ENCODE measurements at places on chromosomes 4 and X.

DNA sequence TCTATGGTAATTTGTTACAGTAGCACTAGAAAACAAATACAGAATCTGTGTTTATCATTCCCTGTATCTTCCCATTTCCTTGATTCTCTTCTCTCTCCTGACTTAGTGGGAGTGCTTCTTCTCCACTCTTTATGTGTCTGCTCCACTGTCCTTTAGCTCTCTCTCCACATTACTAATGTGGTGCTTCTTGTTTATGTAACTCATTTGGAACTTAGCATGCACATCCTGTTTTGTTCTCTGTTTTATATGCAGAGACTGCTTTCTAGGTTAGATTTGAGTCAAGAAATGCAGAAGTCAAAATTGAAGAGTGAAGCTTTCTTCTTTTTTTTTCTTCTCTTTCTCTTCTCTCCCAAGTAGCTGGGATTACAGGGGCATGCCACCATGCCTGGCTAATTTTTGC, 25.9 kb downstream of the ADH1A start:
- DNase-seq = no peak

DNA sequence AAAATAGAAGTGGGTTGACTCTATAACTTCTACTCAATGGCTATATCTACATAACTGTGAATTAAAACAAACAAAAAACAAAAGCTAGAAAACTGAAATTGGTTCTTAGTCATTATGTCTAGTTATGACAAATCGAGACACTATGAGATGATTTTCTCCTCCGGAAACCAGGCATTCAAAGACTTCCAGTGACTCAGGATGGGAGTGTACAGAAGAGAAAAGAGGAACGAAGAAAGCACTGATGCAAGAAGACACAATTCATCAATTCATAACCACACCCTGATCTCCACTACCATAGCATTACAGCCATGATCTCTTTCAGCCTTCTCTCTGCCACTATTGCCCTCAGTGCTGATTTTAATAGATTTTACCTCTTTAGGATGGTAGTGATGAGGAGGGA, 253.6 kb downstream of the CBLL2 start:
- no peak for DNase-seq

GRCh38 chrX:70096052-70096451, 33.8 kb downstream of the OTUD6A start:
- no peak for DNase-seq

DNA sequence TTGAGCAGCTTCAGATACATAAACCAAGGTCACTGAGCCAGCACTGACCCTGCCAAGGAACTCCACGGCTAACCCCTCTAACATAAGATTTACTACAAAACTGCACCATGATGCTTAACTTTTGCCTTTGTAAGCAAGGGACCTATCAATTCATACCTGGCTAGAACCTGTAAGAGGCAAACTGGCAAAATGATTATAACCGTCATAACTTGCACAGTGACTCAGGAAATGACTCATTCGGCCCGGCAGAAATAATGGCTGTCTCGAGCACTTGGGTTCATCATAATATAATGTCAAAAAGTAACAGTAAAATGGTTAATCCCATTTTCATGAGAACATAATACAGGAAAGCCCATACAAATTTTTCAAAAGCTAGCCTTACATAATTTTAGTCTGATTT, 17.2 kb downstream of the RASGEF1B start:
- DNase-seq = no peak

GRCh38 chr4:186079694-186080093, 10.7 kb downstream of the TLR3 start:
- no peak for DNase-seq

- DNase-seq = peak; percentile 32
These were observed 125.1 kb downstream of the RAPGEF2 start for GRCh38 chr4:159227984-159228383.

DNA sequence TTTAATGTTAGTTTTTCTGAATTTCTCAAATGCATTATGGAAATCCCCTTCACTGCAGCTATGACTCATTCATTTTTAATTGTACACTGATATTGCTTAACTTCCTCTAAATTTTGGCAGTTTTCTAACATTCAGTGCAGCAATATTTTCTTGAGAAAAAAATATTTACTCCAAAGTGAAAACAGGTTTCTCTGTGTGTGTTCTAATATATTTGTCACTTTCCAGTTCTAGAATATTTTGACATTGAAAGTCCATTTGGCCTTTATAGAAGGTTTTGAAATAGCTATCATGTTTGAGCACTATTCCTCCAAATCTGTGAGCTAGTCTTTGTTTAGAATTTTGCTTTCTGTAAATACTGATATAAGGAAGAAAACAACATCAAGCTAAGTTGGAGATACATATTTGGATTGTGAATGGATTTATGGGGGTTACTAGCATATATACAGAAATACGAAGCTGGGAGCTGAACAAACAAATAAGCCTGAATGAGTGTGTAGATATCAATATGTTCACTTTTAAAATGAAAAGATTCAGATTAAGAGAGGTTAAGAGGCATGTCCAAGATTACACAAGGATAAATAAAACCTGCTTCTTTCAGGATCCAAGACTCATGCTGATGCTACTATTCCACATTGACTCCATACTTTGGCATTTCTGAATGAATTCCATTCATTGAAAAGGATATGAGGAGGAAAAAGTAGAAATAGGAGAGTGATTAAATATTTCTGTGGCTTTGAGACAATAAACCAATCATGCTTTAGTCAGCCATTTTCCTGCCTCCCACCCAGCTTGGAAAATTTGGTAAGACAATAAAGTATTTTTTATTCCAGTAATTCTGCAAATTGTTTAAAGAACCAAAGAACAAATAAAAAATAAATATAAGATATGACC, 57.3 kb upstream of the SLIT2 start:
- peak; percentile 65 for DNase-seq

DNA sequence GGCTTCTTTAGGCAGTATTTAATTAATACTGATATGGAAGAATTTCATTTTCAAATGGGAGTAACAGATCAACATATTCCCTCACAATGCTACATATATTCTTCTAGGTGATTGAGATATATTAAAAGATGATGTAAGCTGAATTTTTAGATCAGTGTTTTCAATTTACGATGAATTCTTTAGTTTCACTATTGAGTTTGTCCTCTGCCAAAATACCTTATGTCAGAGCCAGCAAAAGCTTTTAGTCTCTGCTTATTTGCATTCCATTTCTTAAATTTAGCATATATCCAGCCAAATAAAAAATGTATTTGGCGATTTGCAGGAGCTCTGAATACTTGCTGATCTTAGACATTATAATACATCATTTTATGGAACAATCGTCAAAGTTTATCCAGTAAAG, 144.3 kb downstream of the MOSPD2 start:
- DNase-seq = no peak

DNA sequence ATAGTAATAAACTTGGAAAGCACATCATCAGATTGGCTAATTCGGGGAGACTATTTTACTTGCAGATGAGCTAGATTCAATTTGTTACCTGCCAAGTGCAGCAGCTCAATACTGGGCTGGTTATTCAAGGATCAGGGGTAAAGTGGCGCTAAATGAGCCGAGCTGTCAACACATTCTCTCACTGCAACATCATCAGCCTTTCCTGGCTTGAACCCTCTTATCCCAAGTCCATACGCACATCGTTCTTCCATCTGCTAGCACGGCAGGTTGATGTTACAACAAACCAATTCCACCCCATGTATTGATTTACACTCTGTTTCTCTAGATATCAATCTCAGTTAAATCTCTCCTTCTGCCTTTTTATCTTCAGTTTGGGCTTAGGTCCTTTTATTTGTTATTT, 2101.5 kb upstream of the AGA start:
- no peak for DNase-seq

- no peak for DNase-seq
These were observed 66.3 kb downstream of the CRMP1 start for GRCh38 chr4:5826437-5827107.

- no peak for DNase-seq
These were observed at the start of gene NWD2 for GRCh38 chr4:37244583-37245390. Gene NWD2, plus strand, starts transcription at chr4:37244743. Its CDS starts 325 bp downstream, at chr4:37245068.

DNA sequence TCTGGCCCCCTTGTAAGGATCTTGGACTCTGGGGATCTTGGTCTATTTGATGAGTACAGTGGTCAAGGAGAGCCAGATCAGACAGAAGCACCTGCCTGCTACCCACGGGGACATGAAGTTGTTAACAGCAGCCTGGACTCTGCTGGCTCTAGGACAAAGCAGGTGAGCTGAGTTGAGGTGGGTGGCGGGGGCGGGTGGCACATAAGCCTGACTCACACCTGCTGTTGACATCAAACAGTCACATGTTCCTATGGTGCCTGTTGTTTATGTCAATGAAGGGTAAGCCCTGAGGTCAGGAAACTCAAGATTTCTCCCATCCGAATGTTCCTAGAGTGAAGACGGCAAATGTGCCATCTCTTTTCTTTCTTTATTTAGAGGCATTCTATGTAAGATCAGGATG, 50.1 kb upstream of the CLNK start:
- no peak for DNase-seq

DNA sequence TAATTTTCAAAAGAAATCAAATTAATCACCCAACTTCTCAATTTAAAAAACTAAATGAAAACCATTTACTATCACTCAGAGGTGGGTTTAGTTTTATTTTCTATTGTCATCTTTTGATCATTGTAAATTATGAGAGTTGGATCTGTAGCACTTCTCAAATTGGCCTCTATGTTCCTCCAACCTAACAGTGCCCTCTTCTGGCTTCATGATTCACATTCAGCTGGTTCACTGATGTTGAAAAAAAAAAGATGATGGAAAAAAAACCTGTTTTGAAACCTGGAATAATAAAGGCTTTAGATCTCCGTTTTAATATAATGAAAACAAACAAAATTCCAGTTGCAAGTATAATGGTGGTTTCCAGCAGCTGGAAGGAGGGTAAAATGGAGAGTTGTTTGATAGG, 2.4 kb upstream of the NBDY start:
- no peak for DNase-seq

DNA sequence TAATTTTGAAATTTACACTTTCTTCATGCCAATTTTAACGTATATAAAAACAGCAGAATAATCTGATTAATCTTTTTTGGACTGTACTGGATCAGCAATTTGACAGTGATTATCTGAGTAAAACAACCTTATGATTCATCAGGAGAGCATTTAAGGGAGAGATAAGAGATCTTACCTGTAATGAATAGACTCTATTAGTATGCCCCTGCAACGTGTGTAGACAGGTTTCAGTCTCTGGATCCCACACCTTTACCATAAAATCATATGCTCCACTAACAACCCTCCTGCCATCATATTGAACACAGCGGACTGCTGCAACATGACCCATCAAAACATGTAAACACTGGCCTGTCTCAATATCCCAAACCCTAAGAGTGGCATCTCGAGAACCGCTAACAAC, 210.1 kb downstream of the FBXW7 start:
- no peak for DNase-seq

DNA sequence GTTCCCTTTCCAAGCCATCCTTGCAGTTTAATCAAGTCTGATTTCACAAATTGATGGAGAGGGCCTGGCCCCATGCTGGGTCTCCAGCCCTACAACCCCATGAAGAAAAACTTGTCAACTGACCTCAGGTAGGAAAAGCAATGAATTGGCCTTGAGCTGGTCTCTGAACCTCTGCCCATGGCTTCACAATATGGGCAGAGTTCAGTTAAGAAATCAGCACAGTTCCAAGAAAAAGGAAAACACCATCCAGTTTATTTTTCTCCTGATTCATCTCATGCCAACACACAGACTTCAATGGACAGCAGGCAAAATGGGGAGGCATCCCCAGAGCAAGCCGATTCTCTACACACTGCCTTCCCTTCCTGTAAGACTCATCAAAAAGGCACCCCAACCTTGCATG, 3.3 kb downstream of the RIPPLY1 start:
- no peak for DNase-seq

DNA sequence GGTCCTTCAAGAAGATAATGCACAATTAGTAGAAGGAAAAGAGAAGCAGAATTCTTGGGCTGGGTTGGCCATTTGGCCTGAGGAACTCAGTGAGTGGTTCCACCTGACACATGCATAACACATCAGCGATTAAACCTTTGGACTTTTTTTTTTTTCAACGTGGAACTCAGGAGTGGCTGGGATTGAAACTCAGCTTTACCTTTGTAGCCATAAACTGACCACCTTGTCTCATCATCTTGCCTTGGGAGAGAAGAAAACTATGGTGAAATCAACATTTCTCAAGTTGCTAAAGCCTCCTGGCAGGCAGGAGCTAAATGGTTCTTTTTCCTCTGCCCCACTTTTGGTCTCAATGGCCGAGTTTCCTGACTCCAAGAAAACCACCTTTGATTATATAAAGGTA, 16.3 kb downstream of the PTTG2 start:
- no peak for DNase-seq

DNA sequence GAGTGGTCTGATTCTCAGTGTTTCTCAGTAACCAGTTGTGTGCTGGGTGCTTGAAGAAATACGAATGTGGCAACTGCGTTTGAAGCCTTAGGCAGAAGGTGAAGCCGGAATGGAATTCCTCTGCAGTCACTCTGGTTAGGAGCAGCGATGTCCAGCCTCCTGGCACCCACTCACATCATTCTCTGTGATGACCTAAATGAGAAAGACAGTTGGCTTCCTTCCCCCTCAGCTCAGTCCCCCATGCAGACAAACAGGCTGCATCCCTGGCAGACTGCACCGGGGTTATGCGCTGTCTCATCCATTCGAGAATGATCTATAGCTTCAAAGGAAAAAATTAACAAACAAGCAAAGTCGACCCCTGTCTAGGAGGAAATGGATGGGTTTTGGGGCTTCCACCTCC, 170.1 kb upstream of the SCML1 start:
- DNase-seq = no peak

DNA sequence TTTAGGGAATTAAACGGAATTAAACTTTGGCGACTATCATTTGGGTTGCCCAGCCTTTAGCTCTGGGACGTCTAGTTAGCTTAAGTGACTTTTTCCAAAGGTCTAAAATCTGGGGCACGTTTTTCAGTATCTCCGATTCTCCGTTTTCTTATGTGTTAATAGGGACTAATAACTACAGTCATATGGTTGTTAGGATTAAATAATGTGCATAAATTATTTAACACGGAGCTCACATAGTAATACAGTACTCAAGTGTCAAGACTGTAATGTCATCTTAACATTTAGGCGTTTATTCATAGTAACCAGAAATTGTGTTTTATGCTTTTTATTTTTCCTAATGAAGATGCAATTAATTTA, 466 bp upstream of the CCNA2 start:
- no peak for DNase-seq

DNA sequence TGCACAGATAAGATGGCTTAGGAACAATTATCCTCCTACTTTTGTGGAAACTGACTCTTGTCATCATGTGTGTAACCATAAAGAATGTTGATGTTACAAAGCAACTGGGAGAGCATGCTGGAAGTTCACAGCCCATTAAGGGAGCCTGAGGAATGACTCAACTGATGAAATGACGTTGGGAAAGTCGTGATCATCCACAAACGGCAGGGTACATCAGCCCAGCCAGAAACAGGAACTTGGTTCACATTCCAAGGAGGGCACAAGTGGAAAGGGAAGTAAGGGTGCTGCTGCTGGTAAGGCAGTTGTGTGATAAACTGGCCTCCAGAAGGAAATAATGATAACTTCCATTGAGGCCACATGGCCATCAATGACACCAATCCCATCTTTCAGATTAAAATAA, 6.7 kb downstream of the TEC start:
- DNase-seq = no peak
